D721Med (cell line): ENCODE measurements at places on chromosomes 16 and 17.

DNA sequence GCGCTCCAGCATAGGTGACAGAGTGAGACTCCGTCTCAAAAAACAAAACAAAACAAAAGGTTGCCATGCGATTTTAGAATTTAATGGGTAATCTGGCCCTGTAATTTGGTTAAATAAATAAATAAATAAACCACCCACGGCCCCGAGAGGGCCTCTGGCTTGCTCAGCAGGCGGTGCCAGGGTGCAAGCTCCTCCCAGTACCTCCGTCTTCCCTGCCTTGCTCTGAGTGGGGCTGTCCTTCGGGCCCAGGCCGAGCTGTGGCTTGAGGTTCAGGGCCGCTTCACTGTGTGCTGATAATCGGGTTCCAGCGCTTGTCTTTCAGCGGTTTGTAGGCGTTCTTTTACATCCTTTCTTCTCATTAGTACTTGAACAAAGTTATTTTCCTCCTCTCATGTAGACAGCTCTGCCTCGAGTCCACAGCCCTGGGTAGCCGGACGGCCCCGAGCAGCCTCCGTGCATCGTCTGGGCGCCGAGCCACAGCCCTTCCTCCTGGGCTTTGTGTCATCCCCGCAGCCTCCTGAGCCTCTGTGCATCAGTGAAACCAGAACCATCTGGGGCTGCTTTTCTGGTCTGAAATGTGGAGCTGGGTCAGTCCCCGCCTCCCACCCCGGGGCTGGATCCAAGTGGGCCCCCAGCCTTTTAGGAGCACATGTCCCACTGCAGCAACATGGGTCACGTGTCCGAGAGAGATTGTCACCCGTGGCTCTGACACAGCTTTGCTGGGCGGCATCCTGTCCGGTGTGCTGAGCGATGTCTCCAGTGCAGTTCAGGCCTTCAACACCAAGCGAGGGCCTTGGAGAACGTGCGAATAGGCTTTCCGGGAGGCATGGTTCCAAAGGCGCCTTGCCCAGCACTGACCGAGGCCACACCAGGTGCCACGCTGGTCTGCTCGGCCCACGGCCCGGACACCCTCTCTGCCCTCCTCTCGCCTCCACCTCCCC is 157.4 kb upstream of the CHMP6 start:
- DNase-seq = no peak

GRCh38 chr17:45663772-45664171 is 120.3 kb upstream of the CRHR1 start:
- no peak for DNase-seq

GRCh38 chr17:6474906-6475305 is 30.7 kb downstream of the PIMREG start:
- no peak for DNase-seq

GRCh38 chr16:25747160-25747758 is 55.5 kb downstream of the HS3ST4 start:
- no peak for DNase-seq

DNA sequence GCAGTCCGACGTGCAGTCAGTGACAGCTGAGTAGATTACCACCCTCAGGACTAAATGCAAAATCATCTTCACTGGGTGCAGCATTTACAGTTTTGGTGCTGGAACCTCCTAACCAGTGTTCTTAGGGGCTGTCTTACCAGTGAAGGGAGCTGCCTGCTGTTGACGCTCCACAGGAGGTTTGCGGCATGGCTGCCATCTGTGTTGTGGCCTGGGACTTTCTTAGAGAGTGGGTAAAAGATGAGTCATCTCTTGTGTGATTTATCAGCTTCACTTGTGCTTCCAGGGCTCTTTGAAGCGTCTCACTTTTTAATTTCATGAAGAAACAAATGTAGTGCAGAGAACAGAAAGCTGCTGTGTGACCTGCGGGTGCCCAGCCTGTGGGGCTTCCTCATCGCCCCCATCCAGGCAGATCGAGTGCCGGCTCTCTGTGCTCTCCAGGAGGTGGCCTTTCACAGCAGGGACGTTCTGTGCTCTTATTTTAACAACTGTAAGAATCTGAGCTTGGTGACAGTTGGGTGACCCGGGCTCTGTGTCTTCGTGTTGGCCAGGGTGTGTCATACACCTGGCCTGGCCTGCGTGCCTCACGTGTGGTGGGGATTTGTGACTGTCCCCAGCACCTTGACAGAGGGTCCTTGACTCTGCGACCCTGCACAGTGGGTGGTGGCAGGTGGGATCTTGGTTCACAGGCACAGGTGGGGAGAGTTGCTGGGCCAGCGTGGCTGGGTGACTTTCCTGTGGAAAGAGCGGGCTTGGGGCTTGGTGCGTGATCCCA is 24.3 kb upstream of the ZNF750 start:
- no peak for DNase-seq

- DNase-seq = no peak
Measured at GRCh38 chr16:75017670-75018525, 19.1 kb downstream of the ZNRF1 start.

DNA sequence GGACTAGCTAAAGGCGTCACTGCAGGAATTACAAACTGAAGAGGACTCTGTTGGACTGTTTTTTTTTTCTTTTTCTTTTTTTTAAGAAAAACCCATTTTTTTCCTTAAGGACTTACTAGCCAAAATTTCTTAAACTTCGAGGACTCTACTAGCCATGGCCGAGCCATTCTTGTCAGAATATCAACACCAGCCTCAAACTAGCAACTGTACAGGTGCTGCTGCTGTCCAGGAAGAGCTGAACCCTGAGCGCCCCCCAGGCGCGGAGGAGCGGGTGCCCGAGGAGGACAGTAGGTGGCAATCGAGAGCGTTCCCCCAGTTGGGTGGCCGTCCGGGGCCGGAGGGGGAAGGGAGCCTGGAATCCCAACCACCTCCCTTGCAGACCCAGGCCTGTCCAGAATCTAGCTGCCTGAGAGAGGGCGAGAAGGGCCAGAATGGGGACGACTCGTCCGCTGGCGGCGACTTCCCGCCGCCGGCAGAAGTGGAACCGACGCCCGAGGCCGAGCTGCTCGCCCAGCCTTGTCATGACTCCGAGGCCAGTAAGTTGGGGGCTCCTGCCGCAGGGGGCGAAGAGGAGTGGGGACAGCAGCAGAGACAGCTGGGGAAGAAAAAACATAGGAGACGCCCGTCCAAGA is 878 bp downstream of the HEXIM1 start:
- DNase-seq = no peak

DNA sequence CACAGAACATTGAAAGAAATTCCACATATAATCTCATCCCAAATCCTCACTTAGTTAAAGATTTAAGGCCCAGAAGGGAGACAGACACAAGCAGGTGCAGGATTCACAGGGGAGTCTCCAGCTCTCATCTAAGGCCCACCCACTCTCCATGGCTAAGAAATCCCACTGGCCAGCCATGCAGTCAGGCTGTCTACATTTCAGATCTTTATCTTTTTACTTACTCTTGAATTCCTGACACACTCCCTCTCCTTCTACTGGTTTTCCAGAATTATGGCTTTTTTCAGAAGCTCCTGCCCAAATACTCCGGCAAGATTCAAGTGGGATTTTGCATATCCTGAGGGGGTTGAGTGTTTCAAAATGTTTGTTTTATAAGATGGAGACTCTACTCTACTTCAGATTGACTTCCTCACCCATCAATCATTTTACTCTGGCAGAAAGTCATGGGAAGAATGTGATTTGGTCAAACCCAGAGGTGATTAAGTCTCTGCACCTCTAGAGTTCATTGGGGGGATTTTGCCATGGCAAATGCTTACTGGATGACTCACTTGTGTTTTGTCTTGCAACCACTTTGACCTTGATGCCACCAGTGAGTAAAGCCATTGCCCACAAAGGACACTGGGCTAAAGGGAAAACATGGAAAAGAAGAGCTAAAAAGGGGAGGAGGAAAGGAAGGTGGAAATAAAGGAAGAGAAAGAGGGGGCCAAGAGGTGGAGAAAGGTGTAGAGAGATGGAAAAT is 688.8 kb upstream of the SALL1 start:
- DNase-seq = no peak

- DNase-seq = no peak
Measured at GRCh38 chr17:49632201-49632600, 45.7 kb downstream of the SPOP start.

GRCh38 chr17:29057361-29057760 is 14.4 kb downstream of the PIPOX start:
- no peak for DNase-seq

GRCh38 chr16:88628512-88628974 is 9.8 kb upstream of the IL17C start:
- DNase-seq = no peak

GRCh38 chr16:20763461-20764232 is at the start of gene ACSM3:
Gene ACSM3 (plus strand): TSS chr16:20764014. CDS start chr16:20770035, 6,021 bp downstream.
- no peak for DNase-seq

- DNase-seq = no peak
Measured at GRCh38 chr17:45353043-45353442, 36.2 kb upstream of the MAP3K14 start.

DNA sequence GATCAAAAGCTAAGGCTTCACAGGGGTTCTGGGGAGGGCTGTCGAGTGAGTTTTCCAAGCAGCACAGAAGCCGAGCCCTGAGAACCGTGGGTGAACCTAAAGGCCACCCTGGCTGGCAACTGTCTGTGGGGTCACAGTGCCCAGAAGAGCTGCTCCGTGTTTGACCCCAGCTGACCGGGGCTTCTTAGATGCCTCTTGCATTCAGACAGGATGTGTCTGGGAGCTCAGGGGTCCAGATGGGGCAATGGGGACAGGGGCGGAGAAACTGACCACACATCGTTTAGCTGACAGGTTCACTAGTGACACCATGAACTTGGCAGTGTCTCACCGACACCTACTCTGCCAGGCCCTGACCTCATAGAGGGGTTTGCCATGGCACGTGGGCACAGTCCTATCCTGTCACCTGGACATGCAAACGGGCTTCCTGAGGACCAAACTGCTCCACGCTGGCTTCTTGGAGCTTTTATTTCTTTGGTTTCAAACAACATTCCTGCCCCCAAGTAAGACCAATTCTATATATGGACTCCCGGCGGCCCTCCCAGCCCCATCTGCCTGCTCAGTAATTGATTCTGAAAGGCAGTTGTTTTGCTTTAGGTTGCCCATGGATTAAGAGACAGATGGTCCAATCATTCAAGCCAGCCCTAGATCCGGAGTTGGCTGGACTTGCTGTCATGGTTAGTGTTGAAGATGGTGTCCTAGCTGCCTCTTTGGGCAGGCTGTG is 22.2 kb downstream of the WSCD1 start:
- no peak for DNase-seq

DNA sequence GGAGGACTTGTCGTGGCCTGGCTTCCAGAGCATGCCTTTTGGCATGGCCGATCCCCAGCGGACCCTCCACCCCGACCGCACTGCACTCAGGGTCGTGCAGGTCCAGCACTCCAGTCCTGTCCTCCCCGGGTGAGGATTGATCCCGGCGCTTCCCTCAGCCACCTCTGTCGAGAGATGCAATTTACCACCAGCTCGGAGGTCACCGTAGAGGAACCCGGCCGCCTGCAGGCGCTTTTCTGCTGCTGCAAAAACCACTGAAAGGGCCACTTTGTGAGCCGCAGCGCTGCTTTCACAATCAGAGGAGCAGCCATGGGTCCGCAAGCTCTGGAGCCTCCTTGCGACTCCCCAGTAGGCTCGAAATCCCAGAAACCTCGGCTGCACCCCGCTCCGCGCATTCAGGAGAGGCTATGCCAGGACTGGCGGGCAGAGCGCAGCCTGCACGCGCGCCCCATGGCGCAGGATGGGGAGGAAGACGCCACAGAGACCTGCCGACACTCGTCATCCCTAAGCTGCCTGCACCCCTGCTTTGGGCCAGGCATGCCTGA is 134.2 kb downstream of the HS3ST2 start:
- no peak for DNase-seq

DNA sequence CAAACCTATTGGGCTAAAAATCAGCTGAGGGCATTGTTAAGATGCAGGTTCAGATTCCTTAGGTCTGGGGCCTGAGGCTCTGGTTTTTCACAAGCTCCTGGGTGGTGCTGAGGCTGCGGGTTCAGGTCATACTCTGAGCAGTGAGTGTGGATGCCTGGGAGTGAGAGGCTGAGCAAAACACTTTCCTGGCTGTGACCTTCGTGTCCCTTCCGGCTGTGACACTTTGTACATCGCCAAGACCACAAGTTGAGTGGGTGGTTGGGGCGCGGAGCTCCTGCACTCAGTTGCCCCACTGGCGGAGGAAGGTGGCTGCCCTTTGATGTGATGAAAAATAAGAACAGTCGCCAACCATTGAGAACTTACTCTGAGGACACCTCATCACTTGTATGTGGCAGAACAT is 24.8 kb downstream of the CCR7 start:
- no peak for DNase-seq

- no peak for DNase-seq
Measured at GRCh38 chr17:7240375-7240774, 1.1 kb upstream of the PHF23 start.

DNA sequence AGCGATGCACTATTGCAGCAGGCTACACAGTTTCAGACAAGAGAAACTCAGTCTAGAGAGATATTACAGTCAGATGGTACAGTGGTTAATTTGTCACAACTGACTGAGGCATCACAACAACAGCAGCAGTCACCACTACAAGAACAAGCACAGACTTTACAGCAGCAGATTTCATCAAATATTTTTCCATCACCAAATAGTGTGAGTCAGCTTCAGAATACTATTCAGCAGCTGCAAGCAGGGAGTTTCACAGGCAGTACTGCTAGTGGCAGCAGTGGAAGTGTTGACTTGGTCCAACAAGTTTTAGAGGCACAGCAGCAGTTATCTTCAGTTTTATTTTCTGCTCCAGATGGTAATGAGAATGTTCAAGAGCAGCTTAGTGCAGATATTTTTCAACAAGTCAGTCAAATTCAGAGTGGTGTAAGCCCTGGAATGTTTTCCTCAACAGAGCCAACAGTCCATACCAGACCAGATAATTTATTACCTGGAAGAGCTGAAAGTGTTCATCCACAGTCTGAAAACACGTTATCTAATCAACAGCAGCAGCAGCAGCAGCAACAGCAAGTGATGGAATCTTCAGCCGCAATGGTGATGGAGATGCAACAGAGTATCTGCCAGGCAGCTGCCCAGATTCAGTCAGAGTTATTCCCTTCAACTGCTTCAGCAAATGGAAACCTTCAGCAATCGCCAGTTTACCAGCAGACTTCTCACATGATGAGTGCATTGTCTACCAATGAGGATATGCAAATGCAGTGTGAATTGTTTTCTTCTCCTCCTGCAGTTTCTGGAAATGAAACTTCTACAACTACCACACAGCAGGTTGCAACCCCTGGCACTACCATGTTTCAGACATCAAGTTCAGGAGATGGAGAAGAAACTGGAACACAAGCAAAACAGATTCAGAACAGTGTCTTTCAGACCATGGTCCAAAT is 34.1 kb downstream of the NQO1 start:
- no peak for DNase-seq

- DNase-seq = no peak
Measured at GRCh38 chr16:12097523-12098428, 121.2 kb downstream of the SNX29 start.

GRCh38 chr17:81712468-81713003 is 452 bp downstream of the SLC25A10 start:
- no peak for DNase-seq

- no peak for DNase-seq
Measured at GRCh38 chr16:78744099-78744498, 644.6 kb downstream of the WWOX start.

DNA sequence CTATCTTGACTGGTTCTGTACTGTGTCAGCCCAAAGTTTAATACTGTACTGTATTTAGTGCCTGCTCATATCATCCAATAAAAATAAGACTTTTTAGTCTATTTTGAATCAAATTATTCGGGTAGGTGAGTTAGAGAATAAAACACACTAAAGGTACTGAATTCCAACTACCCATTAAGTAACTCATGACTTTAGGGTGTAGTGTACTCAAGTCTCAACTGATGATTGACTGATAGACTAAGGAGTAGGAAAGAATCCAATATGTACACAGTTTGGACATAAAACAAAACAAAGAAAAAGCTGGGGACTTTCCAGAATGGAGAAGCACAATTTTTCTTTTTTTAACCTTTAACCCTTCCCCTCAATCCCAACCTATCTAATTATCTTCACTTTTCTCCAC is 4.1 kb downstream of the EZH1 start:
- DNase-seq = no peak

- DNase-seq = no peak
Measured at GRCh38 chr17:15269780-15270089, 4.6 kb upstream of the PMP22 start.
